Mammary epithelial cell (primary cell): ENCODE measurements at places on chromosomes 6 and 20. TPM values are rescaled to one million over a fixed set of nuclear protein-coding genes. Genes with fewer than 3 reads are reported as not detected.

GRCh38 chr20:49420292-49420691 lies 62.2 kb downstream of the KCNB1 start:
- DNase-seq: peak; percentile 87

DNA sequence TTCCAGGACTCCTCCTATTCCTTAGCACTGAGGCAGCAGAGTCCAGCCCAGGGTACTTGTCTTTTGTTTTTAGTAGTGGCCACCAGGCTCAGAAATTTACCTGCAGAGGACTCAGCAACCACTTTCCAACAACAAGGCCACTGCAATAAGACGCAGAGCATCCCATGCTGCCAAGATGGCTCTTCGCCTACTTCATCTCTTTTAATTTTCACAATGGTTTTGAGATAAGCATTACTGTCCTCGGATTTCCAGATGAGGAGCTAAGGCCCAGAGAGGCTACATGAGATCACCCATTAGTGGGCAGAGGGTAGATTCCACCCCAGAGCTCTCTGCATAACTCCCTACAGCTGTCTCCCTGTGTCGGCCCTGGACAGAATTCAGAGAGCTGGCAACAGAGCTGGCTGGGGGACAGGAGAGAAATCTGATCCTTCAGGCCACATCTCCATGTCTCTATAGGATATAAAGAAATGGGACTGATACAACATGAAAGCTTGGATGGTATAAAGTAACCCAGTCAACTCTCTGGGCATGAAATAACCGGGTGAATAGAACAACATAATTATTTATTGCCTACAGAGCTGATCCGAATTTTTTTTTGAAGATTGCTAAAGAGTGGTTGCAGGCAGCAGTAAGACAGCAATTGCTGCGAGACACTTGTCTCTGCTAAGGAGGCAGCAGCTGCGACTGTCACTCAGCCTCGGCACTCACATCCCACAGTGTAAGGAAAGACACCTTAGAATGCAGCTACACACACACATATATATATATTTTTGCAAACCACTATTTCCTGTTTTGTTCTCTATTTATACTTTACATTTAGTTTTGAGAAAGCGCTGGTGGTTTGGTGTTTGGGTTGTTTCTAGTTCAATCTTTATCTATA lies 37.2 kb downstream of the SCML4 start:
- no peak for DNase-seq

DNA sequence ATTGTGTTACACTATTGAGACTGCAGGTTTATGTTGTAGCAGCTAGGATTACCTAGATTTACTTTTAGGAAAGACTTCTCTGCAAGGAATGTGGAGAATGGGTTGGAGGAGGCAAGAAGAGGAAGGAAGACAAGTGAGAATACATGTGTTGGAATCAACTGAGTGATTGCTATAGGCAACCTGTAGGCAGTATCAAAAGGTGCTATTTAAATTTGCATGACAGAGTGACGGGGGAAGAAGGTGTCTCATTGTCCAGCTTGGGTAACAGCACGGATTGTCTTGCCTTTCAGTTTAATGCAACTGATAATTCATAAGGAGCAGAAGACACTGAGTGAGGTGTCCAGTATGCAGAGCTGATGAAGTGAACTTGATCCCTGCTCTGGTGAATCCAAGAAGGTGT lies 19.4 kb downstream of the SERPINB9 start:
- DNase-seq: no peak

DNA sequence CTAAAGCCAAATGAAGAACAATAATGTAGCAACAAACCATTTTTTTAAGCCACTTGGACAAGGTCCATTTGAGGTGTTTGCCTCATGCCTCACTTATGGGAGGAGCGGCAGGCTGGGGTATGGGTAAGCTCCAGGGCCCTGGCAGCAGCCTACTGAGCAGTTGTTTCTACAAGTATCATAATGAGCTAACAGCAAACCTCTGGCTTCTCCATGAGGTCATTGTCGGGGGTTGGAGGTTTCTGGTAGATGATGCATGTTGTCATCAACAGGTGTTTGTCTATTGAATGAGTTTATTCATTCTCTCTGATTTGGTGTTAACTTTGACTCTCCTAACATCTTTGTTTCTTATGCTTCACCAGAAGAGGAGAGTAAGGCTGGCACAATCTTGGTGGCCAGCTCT lies 150.7 kb downstream of the TBC1D7 start:
- no peak for DNase-seq

ANKRD66 gene
- total RNA-seq: not detected in 2 replicates
